ENCODE measurements at places on chromosomes 16 and 17.

DNA sequence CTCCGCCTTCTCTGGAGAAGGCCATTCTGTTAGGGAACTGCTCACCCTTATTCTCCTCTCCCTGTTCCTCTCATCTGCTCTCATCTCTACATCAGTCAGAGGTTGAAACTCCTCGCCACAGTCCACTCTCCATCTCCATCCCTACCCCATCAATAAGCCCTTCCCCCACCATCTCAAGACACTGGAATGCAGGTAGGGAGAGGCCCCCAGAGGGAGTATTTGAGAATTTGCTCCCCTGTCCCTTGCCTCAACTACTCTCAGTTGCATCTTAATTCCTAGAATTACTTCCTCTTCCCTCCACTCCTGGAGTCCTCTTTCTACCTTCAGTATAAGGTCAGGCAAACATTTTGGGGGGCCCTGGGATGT, 2.0 kb upstream of the AATF start:
- no peak for DNase-seq

- no peak for DNase-seq
Observed at GRCh38 chr17:7058831-7059447, 15.0 kb upstream of the SLC16A11 start.

- DNase-seq = no peak
Observed at GRCh38 chr16:56658327-56658875, 642 bp downstream of the MT1F start.

DNA sequence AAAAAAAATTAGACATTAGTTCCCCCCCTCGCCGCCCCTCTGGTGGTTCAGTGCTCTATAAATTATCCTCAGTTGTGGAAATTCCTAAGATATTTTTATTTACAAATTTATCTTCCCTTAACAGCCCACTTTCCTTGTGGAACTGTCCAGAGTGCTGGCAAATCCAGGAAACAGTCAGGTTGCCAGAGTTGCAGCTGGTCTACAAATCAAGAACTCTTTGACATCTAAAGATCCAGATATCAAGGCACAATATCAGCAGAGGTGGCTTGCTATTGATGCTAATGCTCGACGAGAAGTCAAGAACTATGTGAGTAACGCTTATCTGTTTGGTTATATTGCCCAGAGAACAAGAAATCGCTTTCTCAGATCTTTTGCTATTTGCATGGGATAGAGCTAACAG, 2.9 kb downstream of the KPNB1 start:
- DNase-seq = no peak

- DNase-seq = no peak
Observed at GRCh38 chr17:60390186-60390585, 1.7 kb downstream of the USP32 start.

DNA sequence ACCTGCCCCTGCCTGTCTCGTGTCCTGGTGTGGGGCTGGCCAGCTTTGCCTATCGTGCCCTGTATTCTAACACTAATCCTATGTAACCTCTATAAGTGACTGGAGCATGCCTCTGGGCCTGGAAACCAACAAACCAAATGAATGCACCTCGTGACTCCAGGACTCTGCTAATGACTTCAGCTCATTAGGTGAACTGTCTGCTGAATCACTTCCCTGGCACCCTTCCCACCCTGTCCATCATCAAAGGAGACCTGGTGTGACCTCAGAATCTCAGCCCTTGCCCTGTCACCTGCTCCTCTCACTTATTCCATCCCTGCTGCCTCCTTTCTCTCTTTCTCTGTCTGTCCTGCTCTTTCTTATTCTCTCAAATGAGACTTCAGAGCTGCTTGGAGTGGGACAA, 322.4 kb downstream of the CBLN1 start:
- no peak for DNase-seq

GRCh38 chr16:28609631-28610594, at the start of gene SULT1A1:
SULT1A1 (minus strand) TSS chr16:28610044; CDS start chr16:28608855, 1,189 bp downstream.
- no peak for DNase-seq

DNA sequence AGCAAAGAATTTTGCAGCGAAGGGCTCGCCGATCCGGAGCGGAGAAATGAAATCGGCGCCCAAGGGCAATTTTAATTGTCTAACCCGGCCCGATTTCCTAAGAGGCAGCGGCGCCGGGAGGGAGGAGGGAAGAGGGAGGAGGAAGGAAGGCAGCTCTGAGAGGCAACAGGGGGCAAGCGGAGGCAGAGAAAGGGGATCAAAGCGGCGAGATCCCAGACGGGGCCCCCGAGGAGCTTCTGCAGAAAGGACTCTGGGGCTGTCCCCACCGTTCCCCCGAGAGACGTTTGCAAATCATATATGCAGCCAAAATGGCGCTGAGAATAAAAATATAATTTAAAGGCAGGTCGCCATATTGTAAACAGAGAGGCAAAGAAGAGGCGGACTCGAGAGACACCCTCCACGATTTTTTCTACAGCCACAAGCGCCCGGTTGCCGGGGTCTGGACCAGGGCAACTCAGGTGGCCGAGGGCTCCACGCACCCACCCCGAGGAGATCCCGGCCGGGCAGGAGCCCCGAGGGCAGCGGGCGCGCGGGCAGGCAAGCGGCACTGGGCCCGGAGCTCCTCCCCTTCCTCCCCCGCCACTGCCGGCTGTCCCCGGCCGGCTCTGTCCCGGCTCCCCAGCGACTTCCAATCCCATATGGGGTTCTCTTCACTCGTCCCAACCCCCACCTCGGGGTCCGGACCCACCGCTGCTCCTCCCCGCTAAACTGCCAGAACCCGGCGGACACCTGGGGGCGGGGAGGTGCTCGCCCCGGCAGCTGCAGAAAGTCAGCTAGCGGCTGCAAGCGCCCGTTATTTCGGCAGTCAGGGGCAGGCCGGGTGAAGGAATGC, 1.9 kb downstream of the PHF12 start:
- no peak for DNase-seq

GRCh38 chr17:27338536-27338985, 44.6 kb downstream of the WSB1 start:
- no peak for DNase-seq

DNA sequence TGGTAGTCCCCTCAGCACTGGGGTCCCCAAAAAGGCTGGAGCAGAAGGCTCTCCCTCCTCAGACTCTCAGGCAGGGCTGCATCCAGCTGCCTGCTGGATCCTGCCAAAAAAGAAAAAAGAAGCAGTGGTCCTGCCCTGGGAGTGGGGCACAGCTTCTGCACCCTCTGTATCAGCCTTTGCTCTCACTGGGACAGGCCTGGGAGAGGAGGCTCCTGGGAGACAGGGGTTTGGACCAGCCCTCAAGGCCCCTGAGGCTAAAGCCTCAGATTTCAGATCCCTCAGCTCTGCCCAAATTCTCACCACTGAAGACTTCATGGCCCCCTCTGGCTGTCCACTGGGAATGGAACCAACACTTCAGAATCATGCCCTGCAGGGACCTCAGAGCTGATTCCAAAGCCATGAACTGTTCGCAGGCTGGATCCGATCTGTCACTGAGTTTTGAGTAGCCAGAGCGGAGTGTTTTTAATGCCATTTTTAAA, 96.9 kb downstream of the C16orf78 start:
- no peak for DNase-seq

DNA sequence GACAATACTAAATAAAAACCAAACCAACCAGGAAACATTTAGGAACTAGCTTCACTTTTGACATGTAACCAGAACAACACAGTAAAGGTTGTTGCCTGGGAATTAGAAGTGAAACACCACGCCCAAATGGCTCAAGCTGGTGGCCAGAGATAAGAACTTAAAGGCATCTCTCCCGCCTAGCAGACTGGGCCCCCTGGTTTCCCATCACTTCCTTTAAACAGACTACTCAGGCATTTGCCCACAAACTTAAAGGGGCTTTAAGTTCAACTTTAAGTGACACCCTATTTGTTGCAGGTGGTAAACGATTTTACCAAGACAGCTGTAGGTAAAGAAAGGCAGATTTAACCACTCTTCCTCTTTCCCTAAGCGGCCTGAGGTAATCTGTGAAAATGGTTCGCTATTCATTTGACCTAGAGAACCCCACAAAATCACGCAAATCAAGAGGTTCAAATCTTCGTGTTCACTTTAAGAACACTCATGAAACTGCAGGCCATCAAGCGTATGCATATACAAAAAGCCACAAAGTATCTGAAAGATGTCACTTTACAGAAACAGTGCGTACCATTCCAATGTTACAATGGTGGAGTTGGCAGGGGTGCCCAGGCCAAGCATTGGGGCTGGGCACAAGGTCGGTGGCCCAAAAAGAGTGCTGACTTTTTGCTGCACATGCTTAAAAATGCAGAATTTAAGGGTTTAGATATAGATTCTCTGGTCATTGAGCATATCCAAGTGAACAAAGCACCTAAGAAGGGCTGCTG, 40.8 kb upstream of the BPTF start:
- DNase-seq = no peak

DNA sequence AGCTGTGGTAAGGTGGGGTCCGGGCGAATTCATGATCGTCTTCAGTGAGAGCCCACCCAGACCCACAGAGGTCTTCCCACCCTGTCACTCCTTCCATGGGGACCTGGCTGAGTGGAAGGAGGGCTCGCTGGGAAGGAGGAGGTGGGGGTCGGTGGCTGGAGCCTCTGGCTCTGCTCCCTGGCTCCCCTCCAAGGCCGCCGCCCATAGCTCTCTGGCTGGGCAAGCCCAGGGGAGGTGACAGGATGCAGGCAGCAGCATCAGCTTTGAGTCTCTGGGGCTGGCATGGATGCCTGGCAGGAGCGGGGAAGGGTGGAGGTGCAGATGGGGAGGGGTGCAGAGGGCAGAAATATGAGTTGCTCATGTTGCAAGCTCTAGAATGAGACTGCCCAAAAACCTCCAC, 147.0 kb downstream of the ENGASE start:
- DNase-seq = no peak
